Mesenteric fat pad (tissue), 1 donor: ENCODE measurements at places on chromosomes 7 and 10. TPM values are rescaled to one million over a fixed set of nuclear protein-coding genes. Genes with fewer than 3 reads are reported as not detected.

DNA sequence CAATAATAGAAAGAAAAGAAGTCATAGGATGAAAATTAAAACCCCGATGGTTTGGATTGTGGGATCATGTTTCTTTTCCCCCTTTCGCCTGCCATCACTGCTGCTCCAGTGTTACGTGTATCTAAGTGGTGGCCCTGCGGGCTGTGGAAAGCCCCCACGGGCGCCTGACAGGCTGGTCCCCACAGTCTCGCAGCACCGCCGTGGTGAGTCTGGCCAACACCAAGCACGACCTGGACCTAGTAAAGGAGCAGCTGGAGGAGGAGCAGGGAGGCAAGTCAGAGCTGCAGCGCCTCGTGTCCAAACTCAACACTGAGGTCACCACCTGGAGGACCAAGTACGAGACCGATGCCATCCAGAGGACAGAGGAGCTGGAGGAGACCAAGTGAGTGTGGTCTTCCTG is 19.5 kb downstream of the MYH16 start:
- DNase-seq: no peak

DNA sequence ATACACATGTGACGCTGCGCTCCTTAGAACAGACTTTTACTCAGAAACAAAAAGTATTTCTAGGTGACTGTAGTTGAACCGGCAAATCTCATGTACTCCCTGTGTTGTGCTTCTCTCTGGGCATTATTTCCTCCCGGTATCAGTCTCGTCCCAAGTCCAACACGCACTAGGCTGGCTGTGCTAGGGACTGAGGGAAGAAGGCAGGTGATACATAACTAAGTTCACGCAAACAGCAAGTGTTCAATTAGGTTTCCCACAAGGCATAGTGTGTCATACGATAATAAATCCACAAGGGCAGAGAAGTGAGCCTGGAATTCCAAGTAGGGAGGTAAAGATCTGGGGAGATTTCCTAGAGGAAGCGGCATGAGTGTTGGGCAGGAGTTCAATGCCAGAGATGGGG is 20.4 kb downstream of the FAM53B start:
- DNase-seq: no peak

DNA sequence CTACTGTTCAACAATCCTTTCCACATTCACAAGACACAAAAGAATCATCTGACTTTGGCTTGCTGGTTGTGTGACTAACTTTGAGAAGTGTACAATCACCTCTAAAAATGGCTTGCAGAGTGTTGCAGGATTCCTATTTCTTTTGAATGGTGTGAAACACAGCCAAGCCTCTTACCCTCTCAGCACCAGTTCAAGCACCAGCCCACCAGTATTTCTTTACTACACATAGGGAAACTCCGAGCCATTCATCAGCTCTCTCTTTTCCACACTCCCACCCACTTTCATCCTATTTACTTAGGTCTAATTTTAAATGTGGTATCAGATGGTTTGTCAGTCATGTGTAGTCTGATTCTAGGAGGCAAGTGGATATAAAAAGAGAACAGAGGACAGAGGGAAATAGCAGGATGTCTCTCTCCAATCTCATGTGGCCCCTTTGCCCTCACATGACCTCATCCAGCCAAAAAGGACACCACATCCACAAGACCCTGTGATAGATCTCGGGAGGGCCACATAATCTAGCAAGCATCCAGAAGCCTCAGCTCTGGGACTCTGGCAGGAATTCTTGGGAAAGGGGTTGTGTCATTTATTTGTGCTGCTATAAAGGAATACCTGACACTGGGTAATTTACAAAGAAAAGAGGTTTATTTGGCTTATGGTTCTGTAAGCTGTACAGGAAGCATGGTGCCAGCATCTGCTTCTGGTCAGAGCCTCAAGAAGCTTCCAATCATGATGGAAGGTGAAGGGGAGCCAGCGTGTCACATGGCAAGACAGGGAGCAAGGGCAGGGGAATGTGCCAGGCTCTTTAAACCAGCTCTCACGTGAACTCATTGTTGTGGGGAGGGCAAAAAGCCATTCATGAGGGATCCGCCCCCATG is 66.8 kb upstream of the NEBL start:
- DNase-seq: no peak

Gene DNAJC9
- 6.5 TPM for total RNA-seq

DNA sequence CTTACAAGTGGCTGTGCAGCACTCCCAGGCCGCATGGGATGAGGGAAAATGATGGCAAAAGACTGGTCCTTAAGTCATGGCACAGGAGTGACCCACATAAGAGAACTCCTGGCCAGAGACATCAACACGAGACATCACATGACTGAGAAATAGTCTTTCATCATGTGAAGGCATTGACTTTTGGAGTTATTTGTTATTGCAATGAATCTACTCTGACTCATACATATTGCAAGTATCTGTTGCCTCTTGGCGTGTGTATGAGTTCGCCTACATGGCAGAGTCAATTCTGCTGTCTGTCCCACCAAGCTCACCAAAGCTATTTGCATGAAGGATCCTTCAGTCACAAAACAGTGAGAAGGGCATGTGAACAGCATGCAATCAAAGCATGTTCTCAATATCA is 59.7 kb upstream of the HABP2 start:
- DNase-seq: no peak

GRCh38 chr7:36390199-36391090 is 783 bp downstream of the ANLN start:
- peak; percentile 91 for DNase-seq

GRCh38 chr10:113524539-113525490 is 28.0 kb upstream of the HABP2 start:
- no peak for DNase-seq

- DNase-seq: no peak
Observed at GRCh38 chr7:1352656-1353271, 106.5 kb downstream of the MICALL2 start.

DNA sequence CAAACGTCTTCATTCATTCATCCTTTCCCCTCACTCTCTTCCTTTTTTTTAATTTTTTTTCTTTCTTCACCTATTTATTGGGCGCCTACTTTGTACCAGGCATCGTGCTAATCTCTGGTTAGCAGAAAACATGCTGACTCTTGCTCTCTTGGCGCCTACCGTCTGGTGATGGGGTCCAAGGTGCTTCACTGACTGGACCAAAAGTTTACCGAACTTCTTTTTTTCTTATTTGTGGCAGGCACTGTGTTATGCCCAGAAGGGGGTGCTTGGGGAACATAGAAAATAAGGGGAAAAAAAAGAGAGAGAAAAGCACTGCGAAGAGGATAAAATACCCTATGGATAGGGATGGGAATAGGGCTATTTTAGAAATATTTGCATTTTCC is 505 bp upstream of the FAM204A start:
- no peak for DNase-seq

DNA sequence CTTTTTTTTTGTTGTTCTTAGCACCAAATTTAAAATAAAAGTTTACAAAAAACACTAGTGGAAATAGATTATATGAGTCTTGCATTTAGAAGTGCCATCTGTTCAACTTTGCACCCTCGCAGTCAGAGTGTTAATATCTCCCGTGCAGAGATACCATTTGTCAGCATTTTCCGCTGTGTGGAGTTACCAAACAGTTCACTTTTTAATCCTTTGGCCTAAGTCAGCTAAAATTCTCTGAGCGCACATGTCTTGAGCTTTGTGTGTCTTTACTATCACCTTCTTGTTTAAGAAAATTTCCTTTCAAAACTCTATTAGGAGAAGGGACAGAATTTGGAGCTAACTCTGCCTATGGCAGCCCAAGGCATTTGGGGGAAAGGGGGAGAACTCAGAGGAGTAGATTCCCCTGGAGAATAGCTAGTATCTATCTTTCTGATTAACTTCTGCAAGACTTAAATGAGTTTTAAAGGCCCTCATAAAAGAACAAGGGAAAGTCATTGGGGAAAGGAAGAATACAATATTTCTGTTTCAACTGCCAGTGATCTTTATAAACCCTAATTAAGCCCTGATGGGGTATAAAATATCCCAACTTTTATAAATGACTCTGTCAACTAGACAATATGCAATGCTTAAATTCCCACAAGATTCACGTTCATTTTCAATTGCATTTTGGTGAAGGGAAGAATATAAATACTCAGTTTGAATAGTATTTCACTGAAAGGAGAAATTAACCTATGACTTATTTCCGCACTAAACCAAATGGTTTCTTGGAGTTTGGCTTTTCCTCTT is 114.9 kb upstream of the RAB11FIP2 start:
- no peak for DNase-seq

Gene PPP1R3A
- not detected for total RNA-seq

DNA sequence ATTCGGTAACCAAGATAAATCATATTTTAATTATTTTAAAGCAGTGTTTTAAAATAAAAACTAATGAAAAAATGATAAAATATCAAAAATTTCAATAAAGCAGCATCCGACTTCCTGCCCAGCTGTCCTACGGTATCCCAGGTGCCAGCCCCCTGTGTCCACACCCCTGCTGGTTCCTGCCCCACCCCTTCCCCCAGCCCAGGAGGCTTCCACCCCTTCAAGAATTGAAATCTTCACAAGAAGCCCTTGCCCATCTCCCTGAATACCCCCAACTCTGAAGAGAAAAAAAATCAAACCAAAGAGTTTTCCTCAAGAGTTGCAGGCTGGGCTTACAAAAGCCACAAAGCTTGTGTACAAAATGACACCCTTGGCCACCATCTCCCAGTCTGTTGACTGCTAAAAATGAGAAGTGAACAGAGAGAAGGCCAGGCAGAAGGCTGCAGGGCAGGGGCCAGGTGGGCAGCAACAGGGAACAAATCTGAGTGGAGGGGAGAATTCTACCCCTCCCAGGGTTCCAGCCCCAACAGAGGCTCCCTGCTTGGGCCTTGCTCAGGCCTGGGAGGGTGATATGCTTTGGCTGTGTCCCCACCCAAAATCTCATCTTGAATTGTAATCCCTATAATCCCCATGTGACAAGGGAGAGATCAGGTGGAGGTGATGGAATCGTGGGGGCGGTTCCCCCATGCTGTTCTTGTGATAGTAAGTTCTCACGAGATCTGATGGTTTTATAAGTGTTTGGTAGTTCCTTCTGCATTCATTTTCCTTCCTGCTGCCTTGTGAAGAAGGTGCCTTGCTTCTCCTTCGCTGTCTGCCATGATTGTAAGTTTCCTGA is 14.5 kb downstream of the GPRIN2 start:
- DNase-seq: no peak

Gene CPED1
- 44.4 TPM for total RNA-seq

GRCh38 chr10:30743586-30743985 is 114.0 kb upstream of the LYZL2 start:
- no peak for DNase-seq

- DNase-seq: no peak
Observed at GRCh38 chr7:117248829-117249228, 74.0 kb downstream of the WNT2 start.

- DNase-seq: no peak
Observed at GRCh38 chr10:114553436-114553835, 104.6 kb downstream of the ABLIM1 start.

GRCh38 chr7:115099906-115100305 is 178.0 kb downstream of the MDFIC start:
- DNase-seq: no peak

Gene CYP3A5
- 96.8 TPM for total RNA-seq

GRCh38 chr7:32051128-32051527 is 19.1 kb downstream of the PDE1C start:
- DNase-seq: no peak

DNA sequence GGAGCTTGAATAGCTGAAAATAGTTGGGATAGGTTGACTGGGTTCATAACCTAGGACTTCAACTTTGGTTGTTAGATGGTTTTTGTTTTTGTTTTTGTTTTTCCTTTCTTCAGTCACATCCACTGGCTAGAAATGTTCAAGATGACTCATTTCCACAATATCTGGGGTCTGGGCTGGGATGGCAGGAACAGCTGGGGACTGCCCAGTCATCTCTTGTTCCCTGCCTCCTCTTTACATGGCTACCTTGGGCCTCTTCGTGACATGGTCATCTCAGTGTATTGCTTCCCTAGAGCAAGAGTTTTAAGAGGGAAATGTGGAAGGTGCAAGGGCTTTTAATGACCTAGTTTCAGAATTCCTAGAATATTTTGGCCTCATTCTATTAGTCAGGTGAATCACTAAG is 915.8 kb downstream of the XPNPEP1 start:
- no peak for DNase-seq

GRCh38 chr10:120342115-120342714 is 114.8 kb upstream of the PLPP4 start:
- no peak for DNase-seq

- no peak for DNase-seq
Observed at GRCh38 chr10:30893208-30893607, 138.5 kb downstream of the ZNF438 start.

GRCh38 chr7:22860784-22861482 is 38.3 kb upstream of the TOMM7 start:
- DNase-seq: no peak

Gene ERVW-1
- total RNA-seq: not detected

- DNase-seq: no peak
Observed at GRCh38 chr7:115679976-115680375, 350.6 kb downstream of the TFEC start.

DNA sequence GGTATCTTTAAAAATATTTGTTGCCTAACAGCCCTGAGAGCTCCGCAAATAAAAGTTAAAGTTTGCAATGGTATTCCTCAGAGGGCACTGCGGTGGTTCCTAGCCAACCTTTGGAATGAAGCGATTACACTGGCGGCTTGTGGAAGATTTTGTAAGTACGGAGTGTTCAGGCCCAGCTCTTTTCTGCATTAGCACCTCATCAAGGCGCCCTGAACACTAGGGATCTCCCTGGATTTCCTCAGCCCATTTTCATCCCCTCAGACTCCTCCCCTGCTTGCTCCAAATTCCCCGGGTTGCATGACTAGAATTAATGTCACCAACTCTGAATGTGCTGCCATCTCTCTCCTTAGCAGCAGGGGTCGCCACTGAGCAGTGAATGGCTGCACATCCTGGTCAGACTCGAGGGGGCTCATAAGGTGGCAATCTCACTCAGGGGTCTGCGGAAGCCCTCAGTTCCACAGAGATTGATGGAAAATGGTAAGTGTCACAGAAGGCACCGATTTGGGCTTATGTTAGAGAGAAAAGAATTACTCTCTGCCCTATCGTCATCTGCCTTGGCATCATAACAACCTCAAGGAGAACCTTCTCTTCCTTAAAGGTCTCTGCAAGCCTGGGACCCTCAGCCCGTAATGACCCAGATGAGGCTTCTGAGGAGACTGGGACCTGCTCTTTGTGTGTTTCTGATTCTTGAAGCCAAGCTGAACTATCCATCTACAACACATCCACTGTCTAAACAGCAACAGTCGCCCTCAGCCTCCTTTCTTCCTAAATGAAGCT is 262.8 kb upstream of the AOAH start:
- DNase-seq: no peak

DNA sequence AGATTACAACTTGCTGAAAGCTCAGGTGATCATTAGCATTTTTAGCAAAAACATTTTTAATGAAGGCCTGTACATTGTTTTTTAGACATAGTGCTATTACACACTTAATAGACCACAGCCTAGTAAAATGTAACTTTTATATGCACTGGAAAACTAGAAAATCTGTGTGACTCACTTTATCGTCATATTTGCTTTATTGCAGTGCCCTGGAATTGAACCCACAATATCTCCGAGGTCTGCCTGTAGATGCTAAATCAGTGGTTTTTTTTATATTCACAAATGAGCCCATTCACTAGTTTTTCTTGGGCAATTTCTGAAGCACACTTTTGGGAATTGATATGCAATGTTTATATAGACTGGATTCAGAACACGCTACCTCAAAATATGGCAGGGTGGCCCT is 105.1 kb downstream of the PTPRN2 start:
- DNase-seq: no peak

Gene COBL
- 9.2 TPM for total RNA-seq

Gene JAKMIP3
- 0.48 TPM for total RNA-seq
